ENCODE measurements at places on chromosomes 5 and 9. TPM values are rescaled to one million over a fixed set of nuclear protein-coding genes. Genes with fewer than 3 reads are reported as not detected.

- no peak for DNase-seq
Measured at GRCh38 chr5:141094481-141095262, at the start of gene PCDHB2. TSS of gene PCDHB2 (plus strand) at chr5:141094615. CDS start at chr5:141094791, 176 bp downstream.

- DNase-seq = no peak
Measured at GRCh38 chr5:178542455-178542854, 47.7 kb downstream of the COL23A1 start.

- no peak for DNase-seq
Measured at GRCh38 chr5:143350751-143351602, 52.5 kb downstream of the NR3C1 start.

DNA sequence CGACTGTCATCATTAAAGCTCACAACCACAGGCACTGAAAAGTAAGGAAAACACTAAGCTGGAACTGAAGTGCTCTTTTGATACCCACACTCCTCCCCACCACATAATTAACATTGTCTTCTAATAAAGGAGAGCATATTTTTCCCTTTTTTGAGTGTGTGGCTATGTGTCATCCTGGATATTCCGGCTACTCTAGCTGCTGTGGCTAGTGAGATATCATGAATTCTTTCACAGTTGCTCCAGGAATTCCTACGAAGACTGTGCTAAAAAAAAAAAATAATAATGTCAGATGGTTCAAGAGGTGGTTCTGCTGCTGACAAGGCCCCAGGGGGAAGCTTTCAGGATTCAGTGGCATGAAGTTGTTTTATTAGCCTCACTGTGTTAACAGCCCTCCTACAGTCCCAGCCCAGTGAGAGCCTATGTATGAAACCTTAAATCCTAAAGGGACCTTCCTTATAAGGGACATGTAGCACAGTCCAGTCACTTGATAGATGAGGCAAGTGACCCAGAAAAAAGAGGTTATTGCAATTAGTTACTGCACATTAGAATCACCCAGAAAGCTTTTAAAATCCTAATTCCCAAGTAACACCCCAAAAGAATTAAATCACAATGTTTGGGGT is 46.6 kb downstream of the TMEM252 start:
- no peak for DNase-seq

GRCh38 chr5:90889325-90889600 is 330.7 kb downstream of the ADGRV1 start:
- DNase-seq = no peak

GPX8 gene
- 8.7 TPM for total RNA-seq

GRCh38 chr5:2282034-2282690 is 399.4 kb upstream of the IRX4 start:
- no peak for DNase-seq

DNA sequence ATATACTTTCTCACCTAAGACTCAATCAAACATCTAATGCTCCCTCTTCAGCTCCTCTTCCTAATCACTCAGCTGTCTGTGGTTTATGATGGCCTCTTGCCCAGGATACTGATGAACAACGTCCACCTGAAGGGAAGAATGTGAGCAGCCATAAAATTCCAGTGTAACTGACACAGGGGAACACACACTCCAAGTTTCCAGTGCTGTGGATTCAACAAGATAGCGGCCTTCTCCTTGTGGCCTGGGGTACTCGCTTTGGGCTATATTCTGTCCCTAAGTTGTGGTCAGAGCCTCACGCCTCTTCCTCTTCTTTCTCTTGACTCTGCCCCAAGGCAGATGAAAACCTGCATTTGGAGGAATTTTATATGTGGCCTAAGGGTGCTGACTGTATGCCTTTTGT is 11.7 kb downstream of the B4GALT1 start:
- DNase-seq = no peak

GRCh38 chr9:127684576-127684975 is 22.2 kb upstream of the CFAP157 start:
- DNase-seq = no peak

- peak; percentile 24 for DNase-seq
Measured at GRCh38 chr5:144187699-144188294, 17.1 kb downstream of the KCTD16 start.

CD274 gene
- total RNA-seq = 1.3 TPM

- DNase-seq = no peak
Measured at GRCh38 chr5:5217371-5217770, 77.2 kb downstream of the ADAMTS16 start.

IRX1 gene
- total RNA-seq = not detected

CDC20B gene
- total RNA-seq = not detected

DNA sequence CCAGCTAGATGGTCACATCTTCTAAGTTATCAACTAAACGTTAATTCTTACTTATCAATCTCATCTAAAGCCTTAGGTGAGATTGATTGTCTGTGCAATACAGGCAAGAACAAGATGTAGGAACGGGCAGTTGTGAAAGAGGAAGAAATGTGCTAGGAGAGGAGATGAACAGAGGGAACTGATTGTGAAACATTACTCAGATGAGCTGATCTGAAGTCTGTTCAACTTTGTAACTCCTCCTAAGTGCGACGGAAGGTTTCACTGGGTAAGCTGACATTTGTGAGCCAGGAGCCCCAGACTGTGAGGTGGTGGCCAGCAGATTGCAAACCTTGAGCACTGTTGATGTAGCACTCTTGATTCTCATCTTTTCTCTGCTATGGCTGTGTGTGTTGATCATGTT is 204.1 kb downstream of the CD180 start:
- DNase-seq = no peak

- DNase-seq = no peak
Measured at GRCh38 chr9:90808890-90809685, 7.5 kb downstream of the SYK start.

DNA sequence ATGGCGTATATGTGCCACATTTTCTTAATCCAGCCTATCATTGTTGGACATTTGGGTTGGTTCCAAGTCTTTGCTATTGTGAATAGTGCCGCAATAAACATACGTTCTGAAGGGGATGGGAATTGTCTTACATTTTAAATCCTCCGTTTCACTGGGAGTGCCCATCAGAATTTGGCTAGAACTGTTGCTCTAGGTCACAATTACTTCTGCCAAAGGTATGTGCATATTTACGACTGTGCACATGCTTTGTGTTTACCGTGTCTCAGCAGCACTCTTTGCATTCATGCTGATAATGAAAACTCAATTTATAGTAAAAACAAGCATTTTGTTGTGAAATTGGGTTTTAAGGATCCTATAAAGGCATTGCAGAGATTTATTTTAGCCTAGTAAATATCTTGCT is 151.9 kb upstream of the ZNF618 start:
- no peak for DNase-seq

PRR16 gene
- total RNA-seq = 1.9 TPM

- no peak for DNase-seq
Measured at GRCh38 chr5:133269691-133270090, 217.9 kb downstream of the HSPA4 start.

NSUN2 gene
- total RNA-seq = 65.8 TPM

- DNase-seq = no peak
Measured at GRCh38 chr9:105191508-105192121, 52.8 kb upstream of the SLC44A1 start.

GRCh38 chr5:148864113-148864841 is 37.9 kb downstream of the ADRB2 start:
- no peak for DNase-seq

FYB1 gene
- 13.4 TPM for total RNA-seq

GRCh38 chr9:92680166-92681119 is 10.5 kb upstream of the IPPK start:
- no peak for DNase-seq

KIF2A gene
- total RNA-seq = 43.1 TPM

Measured in esophagus squamous epithelium (tissue), 5 donors.